ENCODE measurements at places on chromosomes 12 and 14. TPM values are rescaled to one million over a fixed set of nuclear protein-coding genes. Genes with fewer than 3 reads are reported as not detected.

MIPOL1 gene
- total RNA-seq, result 10.0 TPM

GRCh38 chr12:13602172-13602571 is 379.2 kb downstream of the GRIN2B start:
- no peak for DNase-seq

P2RX7 gene
- total RNA-seq, result 20.1 TPM

GRCh38 chr12:116538076-116538591 is 21.0 kb upstream of the MAP1LC3B2 start:
- no peak for DNase-seq

MYH6 gene
- 3.4 TPM for total RNA-seq

MYO1H gene
- total RNA-seq, result 0.64 TPM

Data from upper lobe of right lung (tissue), 1 donor.